ENCODE measurements at places on chromosomes 5 and 9.

- no peak for DNase-seq
Observed at GRCh38 chr9:128162215-128163026, 2.4 kb downstream of the BBLN start.

GRCh38 chr9:128182893-128183588, 8.3 kb downstream of the CIZ1 start:
- DNase-seq, result no peak

GRCh38 chr5:18771097-18771610, 1136.9 kb downstream of the TAF11L14 start:
- DNase-seq, result no peak

DNA sequence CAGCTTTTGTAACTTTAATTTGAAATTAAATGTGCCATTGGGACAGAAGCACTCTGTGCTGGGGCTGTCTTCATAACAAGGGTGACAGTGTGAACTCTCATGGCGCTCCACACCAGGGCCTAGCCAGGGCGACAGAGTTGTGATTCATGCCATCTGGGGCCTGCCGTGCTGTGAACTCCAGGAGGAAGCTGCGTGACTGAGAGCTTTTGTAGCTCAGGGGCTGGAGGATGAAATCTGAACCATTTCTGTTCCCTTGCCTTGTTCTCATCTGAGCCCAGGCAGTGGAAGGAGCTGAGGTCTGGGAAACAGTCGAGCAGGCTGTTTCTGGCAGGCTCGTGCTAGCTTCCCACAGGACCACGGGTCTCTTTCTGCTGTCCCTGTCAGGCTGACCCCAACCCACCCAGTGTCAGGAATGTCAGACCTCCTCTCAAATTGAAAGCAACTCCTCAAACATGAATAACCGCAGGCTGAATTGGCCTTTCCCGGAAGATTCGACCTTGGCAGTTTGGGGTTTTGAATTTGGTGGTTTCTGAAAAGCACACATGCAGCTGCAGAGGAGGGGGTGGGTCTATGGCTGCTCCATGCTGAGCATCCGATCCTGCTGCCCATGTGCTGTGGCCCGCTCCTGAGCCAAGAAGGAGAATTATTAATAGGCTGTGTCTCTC, 69.2 kb upstream of the RPS23 start:
- DNase-seq, result no peak

- DNase-seq, result no peak
Observed at GRCh38 chr9:101706997-101707396, 31.4 kb downstream of the GRIN3A start.

DNA sequence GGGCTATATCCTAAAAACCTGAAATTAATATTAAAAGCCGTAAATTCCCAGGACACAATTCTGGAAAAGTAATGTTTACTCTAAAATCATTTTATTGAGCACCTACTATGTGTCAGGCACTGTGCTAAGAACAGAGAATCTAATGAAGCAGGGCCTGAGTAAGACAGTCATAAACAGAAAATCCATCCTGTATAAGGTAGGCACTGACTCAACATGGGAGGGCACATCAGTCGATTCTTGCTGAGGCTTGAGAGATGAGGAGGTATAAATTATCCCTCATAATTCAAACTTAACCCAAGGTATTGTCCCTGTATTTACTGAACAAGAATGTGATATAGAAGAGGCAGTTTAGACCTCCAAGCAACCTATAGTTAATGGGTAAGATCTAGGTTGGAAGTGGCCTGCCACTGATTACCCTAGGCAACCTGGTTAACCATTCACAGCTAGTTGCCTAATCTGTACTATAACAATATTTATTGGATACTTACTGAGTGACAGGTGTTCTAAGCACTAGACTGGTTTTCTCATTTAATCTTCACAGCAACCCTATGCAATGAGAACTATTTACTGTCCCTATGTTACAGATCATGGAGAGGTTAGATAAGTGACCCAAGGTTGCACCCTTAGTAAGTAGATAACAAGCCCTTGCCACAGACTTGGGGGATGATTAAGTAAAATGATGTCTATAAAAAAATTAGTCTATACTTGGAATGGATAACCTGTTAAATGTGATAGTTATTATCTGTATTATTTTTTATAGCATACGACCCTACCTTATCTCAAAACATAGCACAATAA, 317.7 kb downstream of the PDE4D start:
- DNase-seq, result peak; percentile 67

DNA sequence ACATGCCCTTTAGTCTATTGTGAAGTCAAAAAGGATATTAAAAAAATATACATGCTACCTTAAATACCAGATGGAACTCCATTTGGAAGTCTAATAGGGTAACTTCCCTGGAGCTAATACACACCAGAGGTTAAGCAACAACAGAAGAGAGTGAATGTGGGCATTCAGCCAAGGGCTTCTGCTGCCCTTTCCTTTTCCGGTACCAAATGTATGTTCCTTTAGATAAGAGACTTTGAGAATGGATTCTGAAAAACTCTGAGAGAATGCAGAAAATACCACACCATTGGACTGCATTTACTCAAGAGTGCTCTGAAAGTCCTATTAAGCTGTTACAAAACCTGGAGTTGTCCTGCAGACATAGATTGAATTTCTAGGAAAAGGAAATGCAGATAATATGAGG, 23.8 kb upstream of the TRPM3 start:
- no peak for DNase-seq

DNA sequence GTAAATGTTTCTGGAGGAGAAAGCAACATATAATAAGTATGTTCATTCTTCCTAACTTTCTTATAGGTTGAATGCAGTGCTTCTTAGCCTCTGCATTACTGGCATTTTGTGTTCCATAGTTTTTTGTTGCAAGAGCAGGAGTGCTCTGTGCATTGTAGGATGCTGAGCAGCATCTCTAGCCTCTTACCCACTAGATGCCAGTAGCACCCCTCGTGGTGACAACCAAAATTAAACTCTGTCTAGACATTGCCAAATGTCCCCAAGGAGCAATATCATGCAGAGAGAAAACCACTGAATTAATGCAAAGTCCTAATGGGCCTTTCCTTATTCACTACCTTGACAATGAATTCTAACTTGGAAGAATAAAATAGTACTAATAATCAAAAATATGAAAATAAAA, 147.0 kb downstream of the GLIS3 start:
- no peak for DNase-seq

- no peak for DNase-seq
Observed at GRCh38 chr5:138843316-138844124, 31.6 kb downstream of the LRRTM2 start.

GRCh38 chr9:121895818-121896544, 197.1 kb downstream of the TTLL11 start:
- no peak for DNase-seq

GRCh38 chr5:36502608-36503007, 103.8 kb upstream of the SLC1A3 start:
- peak; percentile 74 for DNase-seq

GRCh38 chr5:146327257-146327870, 11.3 kb upstream of the POU4F3 start:
- DNase-seq, result no peak

DNA sequence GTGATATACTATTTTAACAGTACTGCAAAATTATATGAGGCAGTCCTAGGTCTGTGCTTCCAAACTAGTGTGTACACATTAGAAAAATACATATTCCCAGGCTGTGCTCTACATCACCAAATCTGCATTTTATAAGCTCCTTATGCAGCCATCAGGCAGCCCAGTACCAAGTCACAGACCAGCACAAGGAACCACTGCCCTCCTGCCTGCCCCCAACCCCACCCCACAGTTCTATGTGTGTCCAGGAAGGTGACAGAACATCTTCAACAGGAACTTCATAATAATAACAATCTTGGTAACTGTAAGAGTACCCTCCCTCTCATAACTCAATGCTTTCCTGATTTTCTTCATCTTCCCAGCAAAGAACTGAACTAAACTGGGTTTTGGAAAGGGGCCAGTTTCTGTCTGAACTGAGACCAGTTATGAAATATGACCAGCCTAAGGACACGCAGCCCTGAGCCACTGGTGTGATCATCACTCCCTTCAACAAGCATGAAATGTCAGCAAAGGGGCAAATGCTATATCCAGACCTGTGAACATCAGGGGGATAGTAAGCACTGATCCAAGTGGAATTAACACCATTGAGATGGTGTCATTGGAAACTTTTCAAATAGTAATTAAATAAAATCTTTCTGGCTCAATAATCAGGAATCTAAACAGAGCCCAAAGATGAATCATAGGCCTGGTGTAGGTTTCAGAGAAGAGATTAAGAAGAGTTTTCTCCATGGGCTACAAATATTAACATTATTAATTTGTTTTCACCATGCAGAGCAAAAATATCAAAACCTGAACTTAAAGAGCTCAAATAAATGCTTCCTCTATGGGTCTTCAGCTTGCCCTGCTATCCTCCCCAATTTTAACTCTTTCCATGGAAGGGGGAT, 82.1 kb downstream of the DPYSL3 start:
- no peak for DNase-seq

DNA sequence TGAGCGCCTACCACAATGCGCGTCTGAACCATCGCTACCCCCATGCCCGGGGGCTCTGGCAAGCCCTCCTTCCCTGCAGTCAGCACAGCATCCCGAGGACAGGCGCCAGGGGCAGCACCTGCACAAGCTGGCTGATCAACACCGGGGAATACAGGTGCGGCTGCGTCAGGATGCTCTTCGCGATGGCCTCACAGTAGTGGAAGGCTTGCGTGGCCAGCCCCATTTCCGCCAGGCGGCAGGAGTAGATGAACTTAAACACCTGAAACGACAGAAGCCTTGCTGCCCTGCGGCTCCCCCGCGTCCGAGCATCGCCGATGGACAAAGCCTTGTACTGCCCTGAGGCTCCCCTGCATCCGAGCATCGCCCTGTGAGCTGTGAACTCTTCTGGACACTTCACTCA, 17.7 kb upstream of the INPP5E start:
- no peak for DNase-seq

All from Caki2 (cell line).